ENCODE measurements at places on chromosomes 2 and 18.

GRCh38 chr18:77763530-77764145, 514.0 kb downstream of the GALR1 start:
- no peak for DNase-seq

DNA sequence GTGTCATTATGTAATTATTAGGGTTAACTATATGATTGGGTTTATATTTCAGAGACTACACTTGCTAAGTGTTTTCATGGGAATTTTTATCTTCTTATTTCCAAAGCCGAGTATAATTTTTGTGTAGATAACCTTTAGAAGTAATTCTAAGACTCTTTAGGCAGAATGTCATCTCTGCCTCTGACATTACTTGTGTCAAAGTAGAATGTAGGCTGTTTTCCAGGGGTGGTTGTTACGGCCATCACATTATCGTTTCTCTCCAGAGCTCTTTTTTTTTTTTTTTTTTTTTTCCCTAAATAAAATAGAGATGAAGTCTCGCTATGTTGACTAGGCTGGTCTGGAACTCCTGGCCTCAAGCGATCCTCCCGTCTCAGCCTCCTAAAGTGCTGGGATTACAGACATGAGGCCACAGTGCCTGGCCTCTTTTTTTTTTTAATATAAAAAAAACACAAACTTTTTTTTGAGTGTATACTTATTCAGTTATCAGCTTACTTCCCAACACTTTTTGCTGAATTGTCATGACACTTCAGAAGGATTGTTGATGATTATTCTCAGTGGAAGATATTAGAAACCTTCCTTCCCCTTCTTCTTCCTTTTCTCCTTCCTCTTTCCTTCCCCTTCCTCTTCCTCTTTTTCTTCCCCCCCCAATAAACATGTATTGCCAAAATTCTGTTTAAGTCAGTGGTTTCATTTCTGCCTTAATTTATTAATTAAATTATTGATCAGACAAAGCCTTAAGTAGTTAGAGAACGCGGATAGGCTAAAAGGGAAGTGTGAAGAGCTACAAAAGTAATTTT, 2.3 kb downstream of the PIKFYVE start:
- DNase-seq: no peak

- DNase-seq: no peak
These were observed 153.4 kb downstream of the CAPN13 start for GRCh38 chr2:30653847-30654246.

GRCh38 chr18:78898066-78898465, 81.6 kb upstream of the SALL3 start:
- no peak for DNase-seq

- DNase-seq: no peak
These were observed 7.7 kb upstream of the SP140L start for GRCh38 chr2:230319211-230319862.

DNA sequence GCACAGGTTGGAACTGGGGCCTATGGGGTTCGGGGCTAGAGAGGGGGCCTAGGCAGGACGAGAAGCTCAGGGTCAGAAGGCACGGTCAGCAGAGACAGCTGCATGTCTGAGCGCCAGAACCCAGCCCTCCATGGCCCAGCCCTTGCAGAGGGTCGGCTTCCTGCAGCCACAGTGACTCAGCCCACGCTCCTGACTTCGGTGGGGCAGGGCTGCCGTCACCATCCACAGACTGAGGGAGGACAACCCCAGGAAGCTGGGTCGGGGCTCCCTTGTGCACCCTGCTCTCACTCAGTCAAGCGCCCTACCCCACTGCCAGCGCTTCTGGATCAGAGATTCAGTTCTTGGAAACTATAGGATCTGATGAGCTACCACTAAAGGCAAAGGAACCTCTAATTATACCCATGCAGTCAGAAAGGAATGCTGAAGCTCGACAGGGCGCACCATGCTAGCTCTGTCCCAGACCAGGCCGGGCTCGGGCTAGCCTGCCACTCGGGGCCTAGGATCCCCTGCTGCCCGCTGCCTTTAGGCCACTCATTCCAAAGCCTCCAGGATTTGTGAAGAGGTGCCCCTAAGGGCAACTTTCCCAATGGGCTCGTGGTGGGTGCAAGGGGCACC, 3.0 kb downstream of the ACTR1B start:
- DNase-seq: no peak

DNA sequence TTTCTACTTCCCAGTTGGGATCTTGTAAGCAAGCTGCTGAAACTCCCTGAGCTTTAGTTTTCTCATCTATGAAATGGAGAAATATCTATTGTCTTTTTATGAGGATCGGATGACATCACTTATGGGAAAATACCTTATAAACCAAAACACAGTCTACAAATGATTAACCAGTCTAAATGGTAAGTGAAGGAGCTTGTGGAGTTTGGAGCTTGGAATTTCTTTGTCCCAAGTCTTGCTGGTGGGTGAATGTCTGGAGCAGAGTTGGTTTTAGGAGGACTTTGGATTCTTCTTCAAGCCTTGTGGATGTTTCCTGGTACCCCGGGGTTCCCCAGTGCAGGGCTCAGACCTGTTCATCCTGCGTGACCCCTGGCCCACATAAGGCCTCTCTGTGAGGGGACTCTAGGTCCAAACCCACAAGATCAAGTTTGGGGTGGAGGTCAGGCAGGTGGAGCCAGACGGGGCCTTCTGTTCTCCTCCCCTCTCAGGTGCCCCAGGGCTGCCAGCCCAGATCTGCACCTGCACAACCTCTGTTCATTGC, 43.2 kb downstream of the FOSL2 start:
- DNase-seq: no peak

GRCh38 chr2:104781151-104781550, 72.8 kb upstream of the POU3F3 start:
- DNase-seq: no peak

GRCh38 chr2:177207101-177207500, 5.5 kb upstream of the HNRNPA3 start:
- DNase-seq: no peak

DNA sequence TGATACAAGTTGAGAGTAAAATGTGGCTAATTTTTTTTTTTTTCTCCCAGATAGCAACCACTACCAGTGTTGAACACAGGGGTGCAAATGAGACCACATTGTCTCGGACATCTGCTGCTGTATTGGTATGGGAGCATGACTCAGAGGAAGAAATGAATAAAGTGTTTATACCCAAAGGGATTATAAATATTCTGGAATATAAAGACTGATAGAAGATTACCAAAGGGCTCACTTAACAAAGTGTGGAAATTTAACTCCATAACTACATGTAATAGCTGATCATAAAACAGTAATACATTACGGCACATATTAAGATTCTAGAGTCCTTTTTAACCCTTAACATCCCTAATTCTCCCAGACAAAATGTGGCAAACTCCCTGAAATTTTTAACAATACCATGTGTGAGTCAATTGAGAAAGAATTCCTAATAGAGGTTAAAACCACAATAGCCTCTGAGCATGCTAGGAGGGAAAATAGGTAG, 1023.0 kb upstream of the ACVR2A start:
- DNase-seq: no peak

DNA sequence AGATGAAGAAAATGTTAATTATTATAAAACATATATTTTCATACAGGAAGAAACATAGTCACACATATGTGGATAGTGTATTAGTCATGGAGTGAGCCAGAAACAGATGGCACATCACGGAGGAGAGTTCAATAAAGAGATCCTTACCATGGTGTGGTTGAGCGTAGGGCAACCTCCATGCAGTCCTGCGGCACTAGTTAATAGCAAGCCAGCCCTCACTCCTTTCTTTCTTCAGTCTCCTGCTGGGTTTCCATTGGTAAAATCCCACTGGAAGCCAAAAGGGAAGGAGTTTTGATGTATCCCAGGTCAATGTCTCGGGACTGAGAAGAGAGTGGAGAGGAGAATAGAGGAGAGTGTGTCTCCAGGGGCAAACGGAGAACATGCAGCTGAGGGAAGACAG, 328.1 kb downstream of the NR4A2 start:
- DNase-seq: no peak

GRCh38 chr2:146540271-146540932, 1304.4 kb upstream of the ACVR2A start:
- no peak for DNase-seq

DNA sequence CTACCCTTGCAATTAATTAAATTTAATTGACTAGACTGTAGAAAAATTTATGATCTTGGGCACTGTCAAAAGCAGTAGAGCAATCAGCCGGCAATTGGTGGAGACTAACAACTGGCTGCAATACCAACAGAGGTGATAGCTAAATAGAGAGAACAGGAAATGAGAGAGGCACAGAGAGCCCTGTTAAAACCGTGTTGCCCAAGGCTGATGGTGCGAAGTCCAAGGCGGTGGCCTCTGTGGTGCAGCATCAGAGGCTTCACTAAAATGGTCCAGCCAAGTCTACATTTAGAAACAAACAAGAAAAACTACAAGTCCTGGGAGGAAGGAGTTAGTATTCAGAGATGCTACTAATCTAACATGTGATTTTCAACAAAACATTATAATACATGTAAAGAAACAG, 115.6 kb downstream of the NETO1 start:
- no peak for DNase-seq
